ENCODE measurements at places on chromosomes 11 and 22. TPM values are rescaled to one million over a fixed set of nuclear protein-coding genes. Genes with fewer than 3 reads are reported as not detected.

DNA sequence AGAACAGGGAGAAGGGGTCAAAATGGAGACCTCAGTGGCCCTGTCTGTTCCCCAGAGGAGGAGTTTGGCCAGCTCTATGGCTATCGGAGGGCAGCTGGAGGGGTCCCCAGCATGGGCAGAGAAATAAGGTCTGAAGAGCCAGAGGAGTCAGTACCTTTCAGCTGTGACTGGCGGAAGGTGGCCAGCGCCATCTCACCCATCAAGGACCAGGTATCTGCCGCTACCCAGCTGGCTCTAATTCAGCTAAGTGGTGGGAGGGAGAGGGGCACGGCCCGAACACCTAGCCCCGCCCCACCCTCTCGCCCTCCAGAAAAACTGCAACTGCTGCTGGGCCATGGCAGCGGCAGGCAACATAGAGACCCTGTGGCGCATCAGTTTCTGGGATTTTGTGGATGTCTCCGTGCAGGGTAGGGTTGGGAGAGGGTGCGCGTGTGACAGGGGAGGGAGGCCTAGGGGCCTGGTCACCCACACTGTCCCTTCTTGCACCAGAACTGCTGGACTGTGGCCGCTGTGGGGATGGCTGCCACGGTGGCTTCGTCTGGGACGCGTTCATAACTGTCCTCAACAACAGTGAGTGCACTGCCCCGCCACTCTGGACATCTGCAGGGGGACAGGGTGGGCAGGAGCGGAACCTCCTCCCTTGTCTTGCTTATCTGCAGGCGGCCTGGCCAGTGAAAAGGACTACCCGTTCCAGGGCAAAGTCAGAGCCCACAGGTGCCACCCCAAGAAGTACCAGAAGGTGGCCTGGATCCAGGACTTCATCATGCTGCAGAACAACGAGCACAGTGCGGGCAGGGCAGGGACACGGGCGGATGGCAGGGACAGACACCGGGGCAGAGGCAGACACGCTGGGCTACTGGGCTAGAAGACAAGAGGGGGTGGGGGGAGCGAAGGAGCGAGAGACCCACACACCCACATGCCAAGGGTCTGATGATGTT is 2.8 kb downstream of the CTSW start:
- no peak for DNase-seq

DNA sequence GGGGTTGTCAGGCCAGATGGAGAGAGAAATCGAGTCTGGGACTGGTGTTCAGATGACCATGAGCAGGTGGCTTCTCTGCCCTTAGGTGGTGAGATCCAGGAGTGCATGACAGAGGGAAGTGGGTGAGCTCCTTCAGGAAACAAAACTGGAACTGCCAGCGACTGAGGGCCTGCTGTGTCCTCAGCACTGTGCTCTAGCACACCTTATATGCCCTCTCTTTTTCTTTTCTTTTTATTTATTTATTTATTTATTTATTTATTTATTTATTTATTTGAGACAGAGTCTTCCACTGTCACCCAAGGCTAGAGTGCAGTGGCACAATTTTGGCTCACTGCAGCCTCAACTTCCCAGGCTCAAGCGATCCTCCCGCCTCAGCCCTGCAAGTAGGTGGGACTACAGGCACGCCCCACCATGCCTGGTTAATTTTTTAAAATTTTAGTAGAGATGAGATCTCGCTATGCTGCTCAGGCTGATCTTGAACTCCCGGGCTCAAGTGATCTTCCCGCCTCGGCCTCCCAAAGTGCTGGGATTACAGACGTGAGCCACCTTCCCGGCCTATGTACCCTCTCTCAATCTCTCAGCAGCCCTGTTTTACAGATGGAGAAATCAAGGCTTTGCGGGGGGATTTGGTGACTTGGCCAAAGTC is 14.8 kb upstream of the RASD2 start:
- DNase-seq = no peak

DNA sequence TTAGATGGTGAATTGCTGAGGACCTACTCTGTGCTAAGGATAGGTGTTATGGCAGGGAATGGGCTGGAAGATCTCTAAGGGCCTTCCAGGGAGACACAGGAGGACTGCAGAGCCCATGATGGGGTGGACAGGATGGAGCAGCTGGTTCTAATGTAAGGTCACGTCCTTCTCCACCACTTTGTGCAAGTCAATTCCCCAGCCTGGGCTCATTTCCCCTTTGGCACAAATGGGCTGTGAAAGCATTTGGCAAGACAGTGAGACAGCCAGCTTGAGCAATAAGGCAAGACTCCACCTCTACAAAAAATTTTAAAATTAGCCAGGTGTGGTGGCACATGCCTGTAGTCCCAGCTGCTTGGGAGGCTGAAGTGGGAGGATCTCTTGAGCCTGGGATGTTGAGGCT is 81.4 kb upstream of the THY1 start:
- no peak for DNase-seq

- DNase-seq = no peak
These were observed 17.8 kb downstream of the PIWIL4 start for GRCh38 chr11:94584978-94585377.

DNA sequence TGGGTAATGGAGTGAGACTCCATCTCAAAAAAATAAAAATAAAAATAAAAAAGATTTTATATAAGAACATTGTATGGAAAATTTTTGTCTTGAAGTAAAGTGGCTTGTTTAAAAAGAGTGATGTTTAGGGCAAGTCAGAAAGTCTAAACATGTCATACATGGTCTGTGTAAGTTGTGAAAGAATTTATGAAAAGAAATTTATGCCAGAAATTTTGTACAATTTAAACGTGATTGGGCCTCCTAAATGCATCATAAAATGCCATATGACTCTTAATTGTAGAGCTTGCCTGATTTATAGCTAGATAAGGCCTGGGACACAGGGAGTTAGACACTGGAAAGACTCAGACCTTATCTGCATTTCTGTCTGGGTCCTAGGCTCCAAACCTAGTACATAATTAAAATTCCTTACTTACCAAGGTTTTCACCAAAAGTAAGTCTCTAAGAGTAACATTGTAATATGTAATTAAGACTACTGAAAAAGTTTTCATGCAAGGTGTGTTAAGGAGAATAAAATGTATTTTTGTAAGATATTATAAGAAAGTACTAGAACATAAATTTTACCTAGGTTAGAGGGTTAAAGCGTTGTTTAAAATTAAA is 110.5 kb downstream of the AASDHPPT start:
- DNase-seq = no peak

GRCh38 chr11:26204101-26204500 is 127.8 kb upstream of the ANO3 start:
- DNase-seq = no peak

The TMEM191B gene
- 0.88 TPM for total RNA-seq

Measured in thyroid gland (tissue), 4 donors.